ENCODE measurements at places on chromosomes 11 and 22.
A peak's percentile ranks its signal among the peaks of the same experiment; 100 is the strongest.

- DNase-seq: no peak
These were observed 8.3 kb downstream of the MRPL17 start for GRCh38 chr11:6674862-6675261.

DNA sequence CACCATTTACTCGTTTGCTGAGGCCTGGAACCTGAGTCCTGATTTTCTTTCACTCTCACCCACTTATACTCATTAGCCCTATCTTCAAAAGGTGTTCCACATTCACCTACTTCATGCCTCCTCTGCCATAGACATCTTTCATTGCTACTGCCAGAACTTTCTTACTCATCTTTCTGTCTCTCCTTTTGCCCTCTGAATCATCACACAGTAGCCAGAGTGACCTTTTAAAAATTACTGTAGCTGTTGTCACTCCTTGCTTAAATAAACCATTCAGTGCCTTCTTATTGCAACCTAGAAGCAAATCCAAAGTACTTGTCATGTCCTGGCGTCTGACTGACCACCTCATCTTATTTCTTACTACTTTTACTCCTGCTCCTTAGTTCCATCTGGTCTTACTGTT, 38.2 kb downstream of the ATXN10 start:
- DNase-seq: no peak

GRCh38 chr11:125587480-125587879, 5.2 kb upstream of the STT3A start:
- no peak for DNase-seq

GRCh38 chr22:20160041-20160440, 9.2 kb upstream of the CCDC188 start:
- DNase-seq: no peak

DNA sequence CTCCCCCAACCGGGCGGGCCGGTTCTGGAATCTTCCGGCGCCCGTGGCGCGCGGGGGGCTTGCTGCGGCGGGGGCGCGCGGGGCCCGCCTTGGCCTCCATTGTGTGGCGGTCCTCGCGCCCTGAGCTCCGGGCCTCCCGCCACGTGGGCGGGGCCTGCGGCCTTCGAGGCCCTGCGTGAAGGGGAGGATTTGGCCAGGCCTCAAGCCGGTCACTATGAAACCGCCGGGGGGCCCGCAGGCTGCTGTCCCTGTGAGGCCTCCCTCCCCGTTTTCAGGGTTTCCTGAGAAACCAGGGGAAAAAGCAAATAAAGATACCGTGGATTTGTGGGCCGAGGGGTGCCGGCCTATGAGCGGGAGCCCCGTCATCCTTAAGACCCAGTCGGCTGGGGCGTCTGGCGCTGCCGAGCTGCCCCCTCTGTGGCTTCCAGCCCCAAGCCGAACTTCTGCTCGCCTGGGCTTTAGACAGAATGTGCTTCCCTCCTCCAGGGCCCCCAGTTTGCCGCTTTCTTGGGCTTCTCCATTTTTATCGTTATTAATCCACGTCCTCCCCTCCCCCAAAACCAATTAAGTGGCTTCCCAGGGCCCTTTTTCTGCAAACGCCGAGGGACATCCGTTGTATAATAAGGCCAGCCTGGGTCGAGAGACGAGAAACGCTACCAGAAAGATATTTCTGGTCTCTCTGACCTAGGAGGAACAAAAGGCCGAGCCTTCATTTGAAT, 602 bp downstream of the EWSR1 start:
- peak; percentile 56 for DNase-seq

GRCh38 chr22:22230438-22230837, 14.1 kb upstream of the VPREB1 start:
- no peak for DNase-seq

DNA sequence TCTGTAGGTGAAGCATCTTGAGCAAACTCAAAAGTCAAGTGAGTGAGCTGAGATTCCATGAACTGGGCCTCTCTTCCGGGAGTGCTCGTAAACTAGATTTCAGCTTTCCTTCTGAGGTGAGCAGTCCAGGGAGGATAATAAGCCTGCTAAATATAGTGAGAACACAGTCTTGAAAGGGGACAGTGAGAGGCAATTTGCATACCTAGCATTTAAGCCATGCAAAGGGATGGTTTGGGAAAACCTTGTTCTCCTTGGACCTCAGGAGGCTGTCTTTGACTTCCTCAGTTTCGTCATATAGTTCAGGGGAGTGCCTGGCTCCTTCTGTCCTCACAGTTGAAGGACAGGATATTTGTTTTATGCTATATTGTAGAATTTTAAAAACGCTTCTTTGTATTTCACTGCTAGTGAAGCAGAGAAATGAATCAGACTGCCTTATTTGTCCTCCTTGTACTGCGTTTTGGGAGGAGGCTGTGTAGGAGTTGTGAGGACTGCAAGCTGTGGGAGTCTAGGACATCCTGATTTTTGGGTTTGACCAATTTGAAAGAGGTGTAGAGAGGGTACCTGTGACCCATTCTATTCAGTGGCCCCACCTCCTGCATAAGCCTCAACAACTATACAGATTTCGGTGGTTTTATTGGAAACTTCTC, 11.0 kb upstream of the SORL1-AS1 start:
- no peak for DNase-seq
